ENCODE measurements at places on chromosomes 1 and 21. TPM values are rescaled to one million over a fixed set of nuclear protein-coding genes. Genes with fewer than 3 reads are reported as not detected.

Gene AHDC1
- total RNA-seq: 12.7 TPM

Gene ATP6V1G3
- not detected for total RNA-seq

Gene S100A11
- 1,871 TPM for total RNA-seq

Gene LRRC7
- total RNA-seq: not detected

Gene GPR37L1
- 0.14 TPM for total RNA-seq

Gene PROK1
- total RNA-seq: not detected

Gene OR2T34
- not detected for total RNA-seq

Gene METTL18
- total RNA-seq: 8.2 TPM

Gene SERPINC1
- 0.16 TPM for total RNA-seq

Gene DOP1B
- total RNA-seq: 2.9 TPM

Gene FAM72B
- 9.0 TPM for total RNA-seq

Gene DPT
- total RNA-seq: not detected

Gene SELP
- total RNA-seq: not detected

Gene SH2D1B
- 0.12 TPM for total RNA-seq

Gene CHRM3
- total RNA-seq: 0.06 TPM

Gene IRF6
- total RNA-seq: 0.10 TPM

Gene OR6K3
- not detected for total RNA-seq

Gene ADGRL4
- total RNA-seq: not detected

Gene S100A3
- 97.4 TPM for total RNA-seq

Gene CELA3B
- not detected for total RNA-seq

Gene FUCA1
- 8.8 TPM for total RNA-seq

Gene SH2D5
- total RNA-seq: 16.8 TPM

Gene C1orf116
- total RNA-seq: 4.5 TPM

Gene CD48
- not detected for total RNA-seq

Gene SMCP
- total RNA-seq: not detected

Gene PCAT6
- 3.0 TPM for total RNA-seq

Gene CFAP45
- total RNA-seq: 0.66 TPM

Gene LCE1D
- total RNA-seq: not detected

Gene SLC45A3
- 7.6 TPM for total RNA-seq

Gene ADAMTS1
- 0.17 TPM for total RNA-seq
